Right atrium auricular region (tissue), 2 donors: ENCODE measurements at places on chromosomes 5 and 9. TPM values are rescaled to one million over a fixed set of nuclear protein-coding genes. Genes with fewer than 3 reads are reported as not detected.

DNA sequence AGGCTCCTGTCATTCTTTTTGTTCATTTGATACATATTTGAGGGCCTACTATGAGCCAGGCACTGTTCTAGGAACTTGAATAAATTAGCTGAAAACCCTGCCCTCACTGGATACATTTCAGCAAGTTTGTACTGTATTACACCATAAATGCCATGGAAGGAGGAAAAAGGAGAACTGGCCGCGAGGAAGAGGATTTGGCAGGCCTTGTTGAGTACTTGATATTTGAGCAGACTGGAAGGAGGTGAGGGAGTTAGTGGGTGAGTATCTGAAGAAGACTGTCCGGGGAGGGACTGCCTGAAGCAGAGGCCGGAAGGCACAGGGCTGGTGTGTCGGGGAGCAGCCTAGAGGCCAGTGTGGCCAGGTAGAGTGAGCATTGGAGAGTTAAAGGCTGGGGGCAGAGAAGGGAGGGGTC lies 4.5 kb downstream of the SNX30 start:
- H3K27ac ChIP-seq, result peak overlapping the region; percentile 41
- no peaks in the 10 kb centered on the region for H3K36me3 ChIP-seq
- no peaks in the 10 kb centered on the region for H3K27me3 ChIP-seq
- H3K4me3 ChIP-seq, result no peak overlapping the region
- no peak for DNase-seq
- H3K4me1 ChIP-seq, result peaks cover 51% of the 10 kb centered on the region

DNA sequence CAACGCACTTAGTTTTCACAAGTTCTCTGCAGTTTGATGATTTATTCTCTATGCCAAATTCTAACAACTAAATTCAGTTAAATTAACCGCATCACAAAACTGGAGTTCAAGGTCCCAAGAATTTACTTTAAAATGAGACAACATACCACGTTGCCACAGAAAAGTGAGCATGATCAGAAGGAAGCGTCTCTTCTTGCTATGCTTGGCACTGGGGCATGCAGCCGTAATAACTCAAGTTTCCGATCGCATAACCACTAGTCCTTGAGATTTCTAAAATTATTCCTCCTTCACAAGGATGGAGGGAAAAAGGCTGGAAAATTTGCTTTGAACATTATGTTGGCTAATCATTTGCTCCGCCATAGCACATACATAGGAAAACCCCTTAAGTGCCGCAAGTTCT lies 13.9 kb downstream of the NFIB start:
- H3K36me3 ChIP-seq, result no peaks in the 10 kb centered on the region
- no peak overlapping the region for H3K4me3 ChIP-seq
- H3K27ac ChIP-seq, result no peak overlapping the region
- no peak for DNase-seq
- H3K27me3 ChIP-seq, result no peaks in the 10 kb centered on the region
- peaks cover 90% of the 10 kb centered on the region for H3K4me1 ChIP-seq

DNA sequence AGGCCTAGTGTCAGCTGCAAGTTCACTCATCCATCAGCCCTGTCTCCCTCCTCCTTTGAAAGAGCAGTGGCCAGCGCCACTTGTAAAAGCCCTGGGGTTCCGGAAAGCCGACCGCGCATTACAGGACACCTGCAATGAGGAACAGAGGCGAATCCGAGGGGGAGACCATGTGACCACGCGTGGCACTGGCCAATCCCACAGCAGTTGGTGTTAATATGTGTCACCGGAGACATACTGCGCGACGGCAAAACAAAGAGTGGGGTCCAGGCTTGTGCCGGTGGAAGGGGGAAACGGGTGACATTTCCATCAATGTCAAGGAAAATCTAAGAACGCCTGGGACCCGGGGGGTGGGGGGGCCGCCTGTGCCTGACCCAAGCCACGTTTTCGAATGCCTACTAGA lies 480.8 kb downstream of the SPATA31A7 start:
- no peaks in the 10 kb centered on the region for H3K4me1 ChIP-seq
- no peak overlapping the region for H3K27ac ChIP-seq
- H3K4me3 ChIP-seq, result no peak overlapping the region
- H3K27me3 ChIP-seq, result no peaks in the 10 kb centered on the region
- H3K36me3 ChIP-seq, result no peaks in the 10 kb centered on the region

DNA sequence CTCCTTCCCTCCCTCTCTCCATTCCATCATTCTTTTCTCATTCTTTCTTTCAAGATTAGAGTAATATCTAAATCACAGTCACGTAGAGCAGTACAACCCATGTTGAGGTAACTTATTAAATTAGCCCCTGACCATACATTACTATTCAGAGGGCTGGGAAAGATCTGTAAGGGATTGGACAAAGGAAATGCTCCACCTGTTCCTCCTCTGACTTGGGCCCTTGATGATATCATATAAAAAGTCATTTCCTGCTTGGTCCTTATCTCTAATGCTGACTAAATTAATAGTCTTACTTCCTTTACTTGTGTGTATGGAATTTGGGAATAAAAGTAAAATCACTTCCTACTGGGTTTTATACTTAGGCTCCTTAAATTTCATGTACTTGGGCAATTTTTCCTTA lies 40.8 kb downstream of the SNX18 start:
- no peak overlapping the region for H3K4me3 ChIP-seq
- H3K4me1 ChIP-seq, result no peaks in the 10 kb centered on the region
- H3K36me3 ChIP-seq, result no peaks in the 10 kb centered on the region
- no peak overlapping the region for H3K27ac ChIP-seq
- no peaks in the 10 kb centered on the region for H3K27me3 ChIP-seq

- no peak overlapping the region for H3K27ac ChIP-seq
- H3K4me3 ChIP-seq, result no peak overlapping the region
- H3K4me1 ChIP-seq, result no peaks in the 10 kb centered on the region
- DNase-seq, result no peak
- no peaks in the 10 kb centered on the region for H3K36me3 ChIP-seq
These were observed 42.5 kb downstream of the KCNT1 start for GRCh38 chr9:135744333-135745070.

DNA sequence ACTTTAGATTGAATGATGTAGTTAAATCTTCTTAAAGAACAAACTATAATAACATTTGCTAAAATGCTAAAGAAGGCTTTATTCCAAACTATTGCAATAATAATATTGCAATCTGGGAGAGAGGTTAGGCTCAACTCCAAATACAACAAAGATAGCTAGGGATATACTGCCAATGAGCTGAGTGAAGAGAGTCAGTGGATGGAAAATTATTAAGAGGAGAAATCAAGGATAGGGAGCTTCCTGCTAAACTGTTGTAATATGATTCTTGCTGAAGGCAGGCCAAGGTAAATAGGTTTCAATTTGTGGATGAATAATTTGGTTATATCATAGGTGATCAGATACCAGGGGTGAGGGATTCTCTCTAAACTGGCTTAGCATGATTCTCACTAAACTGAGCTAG lies 1651.5 kb downstream of the EFNA5 start:
- H3K4me1 ChIP-seq, result no peaks in the 10 kb centered on the region
- no peaks in the 10 kb centered on the region for H3K36me3 ChIP-seq
- H3K27me3 ChIP-seq, result no peaks in the 10 kb centered on the region
- H3K4me3 ChIP-seq, result no peak overlapping the region

DNA sequence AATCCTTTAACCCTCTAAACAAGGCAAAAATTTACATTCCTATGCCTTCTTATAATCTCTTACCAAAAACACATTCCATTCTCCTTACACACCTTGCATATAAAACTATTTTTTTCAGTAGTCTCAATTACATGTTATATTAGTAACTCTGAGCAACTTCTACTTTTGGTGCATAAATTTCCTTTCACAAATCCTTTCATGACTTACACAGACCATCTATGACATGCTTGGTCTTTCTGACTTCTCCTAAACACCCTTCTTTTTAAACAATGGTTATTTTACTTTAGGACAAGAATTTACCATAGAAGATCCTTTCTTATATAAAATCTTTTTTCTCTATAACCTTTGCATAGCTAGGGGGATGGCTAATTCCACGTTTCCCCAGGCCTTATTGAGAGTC lies 208.0 kb upstream of the ARRDC3 start:
- no peak overlapping the region for H3K27ac ChIP-seq
- no peak for DNase-seq
- no peaks in the 10 kb centered on the region for H3K4me1 ChIP-seq
- H3K4me3 ChIP-seq, result no peak overlapping the region

Gene SLC6A7
- total RNA-seq, result not detected
